ENCODE measurements at places on chromosomes 2 and 18.
A peak's percentile ranks its signal among the peaks of the same experiment; 100 is the strongest.

DNA sequence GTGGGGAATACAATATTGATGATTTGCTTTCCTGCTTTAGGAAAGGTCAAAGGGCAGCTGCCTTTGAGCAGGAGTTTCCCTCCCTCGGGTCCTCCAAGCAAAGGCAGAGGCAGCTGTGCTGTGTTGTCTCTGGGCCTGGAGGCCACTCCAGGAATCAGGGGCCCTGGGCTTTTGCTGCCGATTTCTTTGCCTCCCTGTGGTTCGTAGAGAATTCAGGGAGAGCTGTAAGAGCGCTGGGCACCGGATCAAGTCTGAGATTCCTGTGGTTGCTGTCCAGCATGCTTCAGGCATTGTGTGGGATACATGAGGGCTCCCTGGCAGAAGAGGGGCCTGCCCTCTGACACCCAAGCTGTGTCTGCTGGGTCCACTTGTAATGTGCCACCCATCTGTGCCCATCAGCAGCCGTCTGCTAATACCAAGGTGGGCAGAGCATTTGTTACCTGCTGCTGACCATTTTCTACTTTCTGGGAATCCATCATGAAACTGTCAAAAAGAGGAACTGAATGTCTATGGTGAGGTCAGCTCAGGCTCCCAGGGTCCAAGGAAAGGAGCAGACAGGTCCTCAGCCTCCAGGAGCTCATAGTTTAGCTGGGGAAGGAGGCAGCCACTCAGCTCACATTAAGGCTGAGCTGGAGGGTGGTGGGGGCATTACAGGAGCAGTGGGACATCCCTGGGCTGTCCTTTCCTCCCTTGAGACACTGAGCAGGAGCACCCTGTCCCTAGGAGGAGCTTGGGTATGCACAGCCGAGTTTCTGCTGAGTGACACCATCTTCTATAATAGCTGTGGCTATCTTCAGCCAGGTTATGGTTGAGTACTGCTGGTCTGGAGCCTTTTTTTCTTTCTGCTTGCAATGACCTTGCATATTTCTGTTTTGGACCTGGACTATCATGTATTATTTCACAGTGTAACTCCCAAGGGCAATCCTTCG is 68.5 kb downstream of the CTIF start:
- peaks cover 64% of the 10 kb centered on the region for H3K4me1 ChIP-seq
- peaks cover 26% of the 10 kb centered on the region for H3K27me3 ChIP-seq
- peak overlapping the region; percentile 71 for H3K4me3 ChIP-seq

DNA sequence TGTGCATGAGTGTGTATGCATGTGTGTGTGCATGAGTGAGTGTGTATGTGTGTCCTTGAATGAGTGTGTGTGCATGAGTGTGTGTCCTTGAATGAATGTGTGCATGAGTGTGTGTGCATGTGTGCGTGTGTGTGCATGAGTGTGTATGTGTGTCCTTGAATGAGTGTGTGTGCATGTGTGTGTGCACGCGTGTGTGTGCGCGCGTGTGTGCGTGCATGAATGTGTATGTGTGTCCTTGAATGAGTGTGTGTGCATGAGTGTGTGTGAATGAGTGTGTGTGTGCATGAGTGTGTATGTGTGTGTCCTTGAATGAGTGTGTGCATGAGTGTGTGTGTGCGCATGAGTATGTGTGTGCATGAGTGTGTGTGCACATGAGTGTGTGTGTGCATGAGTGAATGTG is 271.9 kb downstream of the RNF144A start:
- H3K27ac ChIP-seq = no peak overlapping the region
- no peak overlapping the region for H3K4me3 ChIP-seq
- no peaks in the 10 kb centered on the region for H3K27me3 ChIP-seq
- no peak for DNase-seq
- no peaks in the 10 kb centered on the region for H3K36me3 ChIP-seq
- peaks cover 7% of the 10 kb centered on the region for H3K4me1 ChIP-seq

DNA sequence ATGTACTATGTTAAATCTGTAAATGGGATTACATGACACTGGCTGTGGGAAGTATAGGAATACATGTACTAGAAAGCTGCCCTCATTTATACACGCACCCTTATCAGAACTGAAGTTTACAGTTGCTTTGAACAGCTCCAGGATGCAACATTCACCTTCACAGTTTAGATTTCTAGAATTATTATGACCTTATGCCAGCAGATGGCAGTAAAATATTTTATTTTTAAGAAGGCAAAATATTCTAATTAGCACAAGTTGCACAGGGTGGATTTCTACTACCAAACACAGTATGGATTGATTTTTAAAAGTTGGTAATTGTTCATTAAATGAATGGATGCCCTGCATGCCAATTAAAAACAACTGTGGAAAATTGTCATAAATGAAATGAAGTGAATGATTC is 670.4 kb downstream of the KCNJ3 start:
- no peaks in the 10 kb centered on the region for H3K4me1 ChIP-seq
- H3K27me3 ChIP-seq = peaks cover 3% of the 10 kb centered on the region
- no peaks in the 10 kb centered on the region for H3K36me3 ChIP-seq
- H3K27ac ChIP-seq = no peak overlapping the region
- H3K4me3 ChIP-seq = no peak overlapping the region
- DNase-seq = no peak

DNA sequence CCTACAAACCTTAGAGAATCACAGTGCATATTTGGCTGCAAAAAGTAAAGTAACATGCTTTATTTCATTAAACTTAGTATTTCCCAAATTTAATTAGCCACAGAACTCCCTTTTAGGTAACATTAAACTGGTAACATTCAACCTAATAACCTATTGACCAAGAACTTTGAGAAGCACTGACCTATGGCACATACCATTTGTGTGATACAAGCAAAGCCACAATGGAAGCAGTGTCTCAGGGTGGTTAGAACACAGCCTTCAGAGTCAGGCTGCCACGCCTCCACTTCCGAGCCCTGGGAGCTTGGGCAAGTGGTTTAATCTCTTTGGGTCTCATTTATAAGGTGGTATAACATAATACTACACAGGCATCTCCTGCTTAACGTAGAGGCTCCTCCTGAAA is 301.4 kb downstream of the PDE11A start:
- DNase-seq = no peak
- H3K27me3 ChIP-seq = no peaks in the 10 kb centered on the region
- H3K4me1 ChIP-seq = no peaks in the 10 kb centered on the region
- H3K4me3 ChIP-seq = no peak overlapping the region
- H3K27ac ChIP-seq = no peak overlapping the region
- no peaks in the 10 kb centered on the region for H3K36me3 ChIP-seq

DNA sequence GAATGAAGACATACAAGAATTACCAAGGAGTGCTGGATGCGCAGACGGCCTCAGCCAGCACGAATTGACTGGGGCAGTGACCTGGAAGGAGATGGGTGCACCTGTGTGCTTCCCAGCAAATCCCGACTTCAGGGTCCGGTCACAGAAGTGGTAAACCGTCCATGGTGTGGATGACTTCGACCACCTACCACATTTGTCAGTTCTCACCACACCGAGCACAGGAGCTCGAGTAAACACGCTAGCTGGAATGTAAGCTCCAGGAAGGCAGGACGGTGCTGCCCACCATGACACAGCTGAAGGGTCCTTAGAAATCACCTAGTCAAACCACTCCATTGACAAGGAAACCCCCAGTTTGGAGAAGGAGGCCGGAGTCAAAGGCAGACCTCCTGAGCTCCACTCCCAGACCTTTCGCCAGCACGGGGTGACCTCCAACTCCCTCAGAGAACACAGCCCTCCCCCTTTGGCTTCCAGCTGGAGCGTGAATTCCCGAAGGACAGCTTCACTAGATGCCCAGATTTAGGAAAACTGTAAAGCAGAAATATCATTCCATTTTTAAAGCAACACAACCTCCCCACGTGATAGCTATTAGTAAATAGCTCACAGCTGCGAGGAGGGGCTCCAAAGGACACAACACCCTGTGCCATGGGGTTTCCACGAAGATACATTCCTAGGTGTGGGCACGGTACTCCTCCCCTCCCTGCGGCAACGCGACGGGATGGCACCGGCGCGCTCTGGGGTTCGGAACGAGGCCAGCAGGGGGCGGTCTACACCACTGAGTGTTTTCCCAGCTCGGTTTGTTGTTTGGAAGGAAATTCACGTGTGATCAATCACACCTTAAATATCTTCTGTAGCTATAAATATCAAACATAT is 34.1 kb upstream of the GNAL start:
- H3K4me3 ChIP-seq = peak overlapping the region; percentile 8
- H3K27ac ChIP-seq = no peak overlapping the region
- DNase-seq = peak; percentile 87
- H3K36me3 ChIP-seq = no peaks in the 10 kb centered on the region

GRCh38 chr2:64274399-64275173 is 130.4 kb upstream of the PELI1 start:
- H3K4me1 ChIP-seq = peaks cover 5% of the 10 kb centered on the region
- no peak overlapping the region for H3K4me3 ChIP-seq
- peaks cover 3% of the 10 kb centered on the region for H3K36me3 ChIP-seq

- no peak overlapping the region for H3K27ac ChIP-seq
- no peaks in the 10 kb centered on the region for H3K36me3 ChIP-seq
- H3K4me3 ChIP-seq = no peak overlapping the region
- DNase-seq = no peak
These were observed 52.1 kb upstream of the LAPTM4A start for GRCh38 chr2:20103530-20103929.

DNA sequence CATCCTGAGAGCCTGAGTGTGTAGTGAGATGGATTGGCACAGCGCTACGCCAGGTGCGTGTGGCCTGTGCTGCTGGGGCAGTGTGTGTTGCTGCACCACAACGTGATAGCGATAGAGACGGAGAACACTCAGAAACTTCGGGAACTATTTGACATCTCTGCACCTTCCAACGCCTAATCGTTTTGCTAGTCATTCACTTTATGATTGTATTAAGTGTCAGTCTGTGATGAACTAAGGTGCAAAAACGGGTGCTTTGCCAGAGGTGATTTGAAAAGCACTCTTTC is 26.0 kb upstream of the IGFBP2 start:
- no peak for DNase-seq
- H3K4me3 ChIP-seq = no peak overlapping the region
- H3K36me3 ChIP-seq = no peaks in the 10 kb centered on the region
- H3K4me1 ChIP-seq = peaks cover 5% of the 10 kb centered on the region

GRCh38 chr2:86189782-86190416 is 5.4 kb downstream of the IMMT start:
- H3K27ac ChIP-seq = no peak overlapping the region
- H3K4me1 ChIP-seq = peaks cover 29% of the 10 kb centered on the region
- peaks cover 8% of the 10 kb centered on the region for H3K27me3 ChIP-seq
- H3K4me3 ChIP-seq = no peak overlapping the region
- no peaks in the 10 kb centered on the region for H3K36me3 ChIP-seq
- no peak for DNase-seq

DNA sequence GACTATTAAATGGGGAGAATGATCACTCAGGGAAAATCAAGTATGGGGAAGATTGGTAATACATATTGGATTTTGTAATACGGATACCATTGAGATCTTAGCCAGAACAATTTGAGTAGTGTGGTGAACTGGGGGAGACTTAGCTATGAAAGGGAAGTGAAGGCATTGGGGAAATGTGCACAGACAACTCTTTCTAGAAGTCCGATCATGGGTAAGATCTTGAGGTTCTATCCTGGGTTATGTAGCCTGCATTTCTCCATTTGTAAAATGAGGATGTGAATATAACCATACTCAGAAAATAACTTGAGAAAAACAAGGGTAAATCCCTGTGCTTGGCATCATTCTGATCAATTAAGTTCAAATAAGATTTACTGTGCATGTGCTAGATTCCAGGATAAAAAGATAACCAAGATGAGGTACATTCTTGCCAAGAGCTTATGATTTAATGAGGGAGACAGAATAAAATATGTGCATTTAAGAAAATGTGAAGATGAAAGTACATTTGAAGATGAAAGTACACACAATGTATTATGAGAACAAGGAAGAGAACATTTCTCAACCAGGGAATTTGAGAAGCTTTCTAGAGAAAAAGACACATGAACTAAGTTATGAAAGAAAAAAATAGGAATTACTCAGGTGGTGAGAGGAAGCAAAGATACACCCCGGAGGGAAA is 49.5 kb downstream of the SLC40A1 start:
- no peak for DNase-seq
- H3K27me3 ChIP-seq = no peaks in the 10 kb centered on the region
- no peak overlapping the region for H3K4me3 ChIP-seq
- H3K36me3 ChIP-seq = no peaks in the 10 kb centered on the region

DNA sequence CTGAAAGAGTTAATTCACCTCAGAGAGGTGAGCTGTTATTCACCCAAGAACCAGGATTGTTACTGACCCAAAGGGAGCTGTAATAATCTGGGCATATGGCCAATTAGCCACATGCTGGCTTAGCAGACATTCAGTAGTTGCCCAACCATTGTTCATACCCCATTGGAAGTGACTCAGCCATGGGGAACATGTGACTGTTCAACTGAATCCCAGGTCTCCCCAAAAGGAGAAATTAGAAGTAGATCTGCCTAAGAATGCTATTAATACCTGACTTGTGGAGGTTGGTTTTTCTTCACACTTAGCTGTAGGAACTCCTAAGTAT is 272.6 kb upstream of the UBE2E3 start:
- H3K4me1 ChIP-seq = peaks cover 17% of the 10 kb centered on the region
- no peaks in the 10 kb centered on the region for H3K27me3 ChIP-seq
- no peak overlapping the region for H3K4me3 ChIP-seq
- no peak for DNase-seq

GRCh38 chr2:200188876-200189275 is 117.6 kb upstream of the SPATS2L start:
- peaks cover 2% of the 10 kb centered on the region for H3K27me3 ChIP-seq
- H3K36me3 ChIP-seq = no peaks in the 10 kb centered on the region
- no peak for DNase-seq
- H3K4me1 ChIP-seq = peaks cover 29% of the 10 kb centered on the region

DNA sequence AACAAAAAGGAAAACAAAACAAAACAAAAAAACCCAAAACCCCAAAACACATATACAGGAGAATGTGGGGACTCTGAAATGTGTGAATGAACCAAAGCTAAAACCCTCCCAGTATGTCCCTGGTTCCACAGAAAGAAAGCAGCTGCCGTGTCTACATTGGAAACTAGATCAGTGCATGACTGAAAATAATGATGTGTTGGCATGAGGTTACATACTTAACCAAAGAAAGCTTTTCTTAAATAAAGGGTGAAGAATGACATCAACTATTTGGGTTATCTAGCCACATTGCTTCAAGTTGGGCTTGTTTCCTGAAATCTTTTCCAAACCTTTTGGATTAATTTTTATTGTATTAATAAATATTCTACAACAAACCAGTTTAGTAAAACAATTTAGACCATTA is 91.9 kb upstream of the FN1 start:
- H3K36me3 ChIP-seq = no peaks in the 10 kb centered on the region
- H3K27ac ChIP-seq = no peak overlapping the region
- no peaks in the 10 kb centered on the region for H3K27me3 ChIP-seq

Data from glutamatergic neuron (in vitro differentiated cells).